ENCODE measurements at places on chromosomes 4 and X.

DNA sequence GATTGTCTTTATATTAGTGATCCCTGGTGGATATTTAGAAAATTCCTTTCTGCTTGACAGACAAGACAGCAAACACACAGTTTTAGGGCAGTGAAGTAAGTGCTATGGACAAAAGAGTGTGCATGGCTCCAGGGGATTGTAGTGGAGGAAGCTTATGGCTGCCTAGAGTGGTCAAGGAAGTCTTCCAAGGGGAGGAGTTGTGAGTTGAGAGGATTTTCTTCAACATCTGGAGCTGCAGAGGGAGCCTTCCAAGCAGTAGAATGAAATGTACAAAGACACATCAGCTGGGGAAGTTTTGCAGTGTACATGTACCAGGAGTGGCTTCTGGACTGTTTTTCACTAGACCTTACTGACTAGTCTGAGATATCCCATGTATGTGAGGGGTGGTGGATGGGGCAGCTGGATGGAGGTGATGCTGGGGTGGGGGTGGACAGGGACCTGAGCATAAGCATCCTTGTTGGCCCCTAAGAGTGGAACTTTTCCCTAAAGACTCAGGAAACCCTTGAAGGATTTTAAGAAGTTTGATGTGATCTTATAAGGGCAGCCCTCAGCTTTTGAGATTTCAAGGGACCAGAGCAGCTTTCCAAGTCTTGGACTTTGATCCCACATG is 160.5 kb upstream of the TAPT1 start:
- no peak for DNase-seq

GRCh38 chrX:9911487-9911886 is 55.7 kb upstream of the CLDN34 start:
- peak; percentile 85 for DNase-seq

DNA sequence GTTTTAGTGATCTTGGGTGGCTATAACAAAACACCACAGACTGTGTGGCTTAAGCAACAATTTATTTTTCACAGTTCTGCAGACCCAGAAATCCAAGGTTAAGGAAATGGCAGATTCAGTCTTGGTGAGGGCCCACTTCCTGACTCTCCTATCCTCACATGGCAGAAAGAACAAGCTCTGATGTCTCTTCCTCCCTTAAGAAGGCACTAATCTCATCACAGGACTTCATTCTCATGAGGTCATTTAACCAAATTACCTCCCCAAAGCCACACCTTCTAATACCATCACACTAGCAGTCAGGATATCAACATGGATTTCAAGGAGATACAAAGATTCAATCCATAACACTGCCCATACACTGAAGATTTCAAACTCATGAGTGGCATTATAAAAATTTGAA is 350.3 kb downstream of the GRID2 start:
- no peak for DNase-seq

DNA sequence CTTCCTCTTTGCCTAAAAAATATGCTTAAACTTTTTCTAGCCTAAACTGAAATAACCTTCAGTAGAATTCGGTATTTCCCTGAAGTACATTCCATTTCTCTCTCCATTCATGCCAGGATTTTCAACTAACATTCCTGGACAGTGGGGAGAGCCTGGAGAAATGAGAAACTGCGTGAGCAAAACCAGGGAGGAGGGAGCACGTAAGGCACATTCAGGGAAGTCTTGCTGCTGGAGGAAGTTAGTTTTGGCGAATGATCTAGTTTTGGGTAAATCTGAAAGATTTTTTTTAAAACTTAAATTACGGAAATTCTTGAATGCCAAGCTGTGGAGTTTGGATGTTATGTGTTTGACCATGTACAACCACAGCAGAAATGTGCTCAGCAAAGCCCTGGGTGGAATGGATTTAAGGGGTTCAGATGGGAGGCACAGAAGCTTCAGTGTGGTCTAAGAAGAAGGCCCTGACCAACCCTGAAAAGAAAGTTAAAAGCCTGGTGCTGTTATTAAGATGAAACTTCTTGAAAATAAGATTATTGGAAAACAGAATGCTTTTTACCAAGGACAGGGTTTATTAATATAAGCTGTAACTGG is 347.8 kb downstream of the ANK2 start:
- DNase-seq = no peak

- DNase-seq = no peak
These were observed 141.9 kb upstream of the STK26 start for GRCh38 chrX:131881194-131881593.

GRCh38 chr4:56870946-56871345 is 36.8 kb upstream of the REST start:
- DNase-seq = no peak

GRCh38 chr4:23822181-23822580 is 67.7 kb downstream of the PPARGC1A start:
- peak; percentile 31 for DNase-seq

DNA sequence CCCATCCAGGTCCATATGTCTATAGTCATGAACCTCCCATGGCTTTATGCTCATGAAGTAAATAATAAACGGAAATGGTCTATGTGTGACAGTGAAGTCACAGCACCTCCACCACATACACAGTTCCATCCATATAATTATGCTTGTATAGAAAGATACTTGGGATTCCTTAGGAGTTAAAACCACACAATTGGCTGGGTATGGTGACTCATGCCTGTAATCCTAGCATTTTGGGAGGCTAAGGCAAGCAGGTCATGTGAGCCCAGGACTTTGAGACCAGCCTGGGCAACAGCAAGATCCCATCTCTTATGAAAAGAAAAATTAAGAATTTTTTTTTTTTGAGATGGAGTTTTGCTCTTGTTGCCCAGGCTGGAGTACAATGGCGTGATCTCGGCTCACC is 55.6 kb upstream of the RBM47 start:
- DNase-seq = peak; percentile 51

DNA sequence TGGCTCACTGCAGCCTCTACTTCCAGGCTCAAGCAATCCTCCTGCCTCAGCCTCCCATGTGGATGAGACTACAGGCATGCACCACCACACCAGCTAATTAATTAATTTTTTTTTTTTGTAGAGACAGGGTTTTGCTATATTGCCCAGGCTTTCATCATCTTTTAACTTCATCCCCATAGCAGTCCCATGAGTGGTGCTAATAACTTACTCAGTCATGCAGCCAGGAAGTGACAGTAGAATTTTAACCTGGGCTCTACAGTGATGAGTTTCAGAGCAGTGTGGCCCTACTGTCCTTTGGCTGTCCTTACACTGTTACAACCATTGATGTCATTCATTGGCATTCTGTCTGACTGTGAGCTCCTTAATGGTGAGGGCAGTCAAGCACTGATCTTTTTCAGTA is 3.9 kb upstream of the OCIAD2 start:
- no peak for DNase-seq

GRCh38 chr4:1072830-1073446 is 40.4 kb downstream of the RNF212 start:
- DNase-seq = peak; percentile 62

DNA sequence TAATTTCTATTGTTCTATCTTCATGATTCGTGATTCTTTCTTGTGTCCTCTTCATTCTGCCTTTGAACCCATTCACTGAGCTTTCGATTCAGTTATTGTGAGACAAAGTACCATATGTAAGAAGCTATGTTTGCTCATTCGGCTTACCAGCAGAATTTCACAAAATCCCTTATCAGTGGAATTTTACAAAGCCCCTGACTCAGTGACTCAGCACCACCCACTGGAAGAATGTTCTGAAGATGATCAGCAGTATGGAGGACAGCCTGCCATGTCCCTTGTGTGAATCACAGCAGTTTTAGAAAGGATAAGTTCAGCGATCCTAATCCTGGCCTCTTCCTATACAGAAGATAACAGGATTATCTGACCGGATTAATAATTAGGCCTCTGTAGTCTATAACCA is 5.8 kb upstream of the UXT start:
- DNase-seq = no peak

GRCh38 chr4:140212646-140213045 is 58.7 kb upstream of the MAML3 start:
- DNase-seq = no peak

DNA sequence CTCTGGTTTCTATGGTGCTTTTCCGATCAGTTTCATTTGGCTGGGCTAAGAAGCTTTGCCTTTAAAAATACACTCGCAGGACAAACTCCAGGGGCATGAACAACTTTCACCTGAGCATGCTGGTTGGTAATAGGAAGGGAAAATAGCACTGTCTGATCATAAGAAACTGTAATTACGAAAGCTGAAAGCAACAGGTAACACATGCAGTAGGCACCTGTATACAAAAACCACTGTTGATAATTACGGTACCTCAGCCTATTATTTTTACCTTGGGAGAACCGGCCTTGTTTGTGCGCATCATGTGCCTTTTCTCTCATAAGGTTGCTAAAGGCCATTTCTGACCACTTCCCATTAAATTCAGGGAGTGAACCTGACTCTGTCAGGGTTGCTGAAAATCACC is 45.7 kb downstream of the RTL9 start:
- no peak for DNase-seq

- DNase-seq = peak; percentile 92
These were observed 309 bp upstream of the CTBP1 start for GRCh38 chr4:1249148-1249730.

DNA sequence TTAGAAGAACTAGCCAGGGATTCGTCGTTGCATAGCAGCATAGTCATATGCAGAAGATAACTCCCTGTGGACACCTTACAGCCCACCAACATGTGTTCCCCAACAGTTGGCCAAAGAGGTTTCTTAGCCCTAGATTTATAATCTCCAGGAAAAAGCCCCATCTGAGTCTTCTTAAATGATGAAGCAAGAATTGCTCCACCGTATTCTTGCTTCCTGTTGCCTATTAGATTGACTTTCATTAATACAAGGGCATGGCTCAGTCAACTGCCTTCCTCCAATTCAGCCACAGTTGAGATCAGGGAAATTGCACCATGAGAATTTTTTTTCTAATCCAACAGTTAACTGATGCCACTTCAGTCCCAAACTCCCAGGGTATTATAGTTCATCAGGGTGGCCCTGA is 5.2 kb upstream of the AFF2 start:
- DNase-seq = no peak

DNA sequence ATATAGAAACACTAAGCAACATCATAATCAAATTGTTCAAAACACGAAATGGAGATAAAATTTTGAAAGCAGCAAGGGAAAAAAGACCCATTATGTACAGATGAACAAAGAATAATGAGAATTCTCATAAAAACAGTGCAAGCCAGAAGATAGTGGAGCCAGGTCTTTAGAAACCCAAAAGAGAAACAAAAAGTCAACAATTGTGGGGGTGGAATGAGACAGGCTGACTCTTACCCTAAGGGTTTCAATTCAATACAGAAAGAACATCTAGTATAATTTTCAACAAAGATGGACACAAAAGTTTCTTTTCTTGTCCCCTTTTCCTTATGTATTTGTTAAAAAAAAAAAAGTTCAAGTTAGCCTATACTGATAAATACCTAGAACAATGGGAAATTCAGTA is 34.0 kb upstream of the MAGEB2 start:
- no peak for DNase-seq

DNA sequence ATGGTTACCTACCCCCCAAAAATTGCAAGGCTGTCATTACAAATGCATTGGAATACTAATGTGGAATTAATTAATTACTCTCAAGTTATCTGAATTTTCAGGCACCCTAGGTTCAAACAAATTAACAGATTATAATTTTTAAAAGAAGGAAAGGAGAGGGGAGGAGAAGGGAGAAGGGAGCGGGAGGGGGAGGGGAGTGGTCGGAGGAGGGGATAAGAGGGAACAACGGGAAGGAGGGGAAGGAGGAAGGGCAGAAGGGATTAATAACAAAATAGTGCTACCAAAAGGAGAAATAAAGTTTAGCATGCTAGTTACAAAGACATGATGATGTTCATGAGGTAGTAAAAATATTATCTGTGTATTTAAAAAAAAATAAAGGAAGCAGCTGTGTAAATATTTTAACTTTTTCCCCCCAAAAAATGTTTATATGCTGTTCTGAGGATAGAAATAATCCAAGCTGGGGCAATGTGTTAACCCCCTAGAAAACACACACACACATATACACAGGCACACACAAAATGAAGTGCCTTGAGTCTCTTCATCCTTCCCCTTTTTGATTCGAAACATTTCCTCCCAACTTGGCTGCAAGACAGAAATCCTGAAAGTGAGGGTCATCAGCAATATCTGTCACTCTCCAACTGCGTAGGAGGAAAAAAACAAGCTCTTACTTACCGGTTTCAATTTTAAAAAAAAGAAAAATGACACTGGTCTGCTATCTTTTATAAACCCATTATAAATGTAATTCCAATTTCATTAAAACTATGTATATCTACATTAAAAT is 58.8 kb downstream of the PPP3CA start:
- no peak for DNase-seq

GRCh38 chr4:148268835-148269234 is 173.4 kb downstream of the NR3C2 start:
- DNase-seq = peak; percentile 4

DNA sequence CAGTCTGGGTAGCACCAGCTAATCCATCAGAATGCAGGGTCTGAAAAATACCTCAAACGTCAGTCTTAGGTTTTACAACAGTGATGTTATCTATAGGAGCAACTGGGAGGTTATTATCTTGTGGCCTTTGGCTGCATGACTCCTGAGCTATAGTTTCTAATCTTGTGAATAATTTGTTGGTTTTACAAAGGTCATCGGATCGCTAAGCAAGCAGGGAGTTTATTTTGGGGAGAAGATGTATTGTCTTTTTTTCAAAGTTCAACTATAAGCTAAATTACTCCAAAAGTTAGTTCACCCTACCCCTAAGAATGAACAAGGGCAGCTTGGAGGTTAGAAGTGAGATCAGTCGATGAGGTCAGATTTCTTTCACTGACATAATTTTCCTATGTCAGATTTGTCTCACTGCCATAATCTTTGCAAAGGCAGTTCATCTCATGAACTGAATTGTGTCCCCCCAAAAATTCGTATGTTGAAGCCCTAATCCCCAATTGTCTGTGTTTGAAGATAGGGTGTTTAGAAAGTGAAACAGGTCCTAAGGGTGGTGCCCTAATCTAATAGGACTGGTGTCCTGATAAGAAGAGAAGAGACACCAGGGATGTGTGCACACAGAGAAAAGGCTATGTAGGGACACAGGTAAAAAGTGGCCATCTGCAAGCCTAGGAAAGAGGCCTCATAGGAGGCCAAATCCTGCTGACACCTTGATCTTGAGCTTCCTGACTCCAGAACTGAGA is 175.8 kb upstream of the GALNT7 start:
- no peak for DNase-seq

GRCh38 chr4:154491341-154492271 is at the start of gene DCHS2:
TSS of gene DCHS2 (minus strand) at chr4:154491799. CDS start at chr4:154491355, 444 bp downstream.
- peak; percentile 37 for DNase-seq

DNA sequence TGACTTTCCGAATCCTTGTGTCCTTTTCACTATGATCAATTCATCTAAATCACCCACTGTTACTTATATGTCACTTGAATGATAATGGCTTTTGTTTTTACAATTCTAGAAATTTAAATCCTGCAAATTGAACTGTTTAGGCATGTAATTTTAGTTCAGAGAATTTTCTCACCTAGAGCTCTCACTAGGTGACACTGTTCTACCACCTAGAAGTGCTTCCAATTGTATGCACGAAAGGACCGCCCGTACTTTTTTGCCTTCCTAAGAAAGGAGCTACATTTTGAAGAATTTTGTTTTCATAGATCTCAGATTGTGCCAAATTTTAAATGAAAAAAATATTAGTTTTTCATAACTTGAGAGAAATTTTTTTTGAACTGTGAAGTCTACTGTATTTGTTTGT is 481.6 kb upstream of the FSTL5 start:
- DNase-seq = peak; percentile 18

Measured in epithelial cell of esophagus (primary cell).